ENCODE measurements at places on chromosomes 16 and 17.
A peak's percentile ranks its signal among the peaks of the same experiment; 100 is the strongest.

DNA sequence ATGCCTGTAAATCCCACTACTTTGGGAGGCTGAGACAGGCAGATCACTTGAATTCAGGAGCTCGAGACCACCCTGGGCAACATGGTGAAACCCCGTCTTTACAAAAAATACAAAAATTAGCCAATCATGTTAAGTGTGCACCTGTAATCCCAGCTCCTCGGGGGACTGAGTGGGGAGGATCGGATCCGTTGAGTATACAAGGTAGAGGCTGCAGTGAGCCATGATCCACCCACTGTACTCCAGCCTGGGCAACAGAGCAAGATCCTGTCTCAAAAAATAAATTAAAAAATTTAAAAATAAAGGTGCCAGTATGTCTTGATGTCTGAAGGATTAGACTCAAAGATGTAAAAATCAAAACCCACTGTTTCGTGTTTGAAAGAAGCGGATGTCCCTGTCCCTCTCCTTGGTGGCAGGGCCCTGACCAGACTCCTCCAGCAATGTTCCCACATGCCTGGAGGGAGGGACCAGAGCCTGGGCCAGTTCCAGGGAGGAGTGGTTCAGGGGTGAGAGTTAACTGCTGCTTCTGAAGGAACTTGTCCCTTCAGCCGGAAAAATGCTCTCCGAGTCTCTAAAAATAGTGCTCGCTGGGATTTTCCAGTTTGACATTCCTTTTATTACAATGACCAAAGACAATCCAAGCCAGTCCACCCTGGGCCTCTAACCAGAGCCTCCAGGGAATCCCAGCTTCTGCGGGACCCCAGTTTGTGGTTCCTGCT, 9.4 kb upstream of the CMTM4 start:
- DNase-seq, result no peak

DNA sequence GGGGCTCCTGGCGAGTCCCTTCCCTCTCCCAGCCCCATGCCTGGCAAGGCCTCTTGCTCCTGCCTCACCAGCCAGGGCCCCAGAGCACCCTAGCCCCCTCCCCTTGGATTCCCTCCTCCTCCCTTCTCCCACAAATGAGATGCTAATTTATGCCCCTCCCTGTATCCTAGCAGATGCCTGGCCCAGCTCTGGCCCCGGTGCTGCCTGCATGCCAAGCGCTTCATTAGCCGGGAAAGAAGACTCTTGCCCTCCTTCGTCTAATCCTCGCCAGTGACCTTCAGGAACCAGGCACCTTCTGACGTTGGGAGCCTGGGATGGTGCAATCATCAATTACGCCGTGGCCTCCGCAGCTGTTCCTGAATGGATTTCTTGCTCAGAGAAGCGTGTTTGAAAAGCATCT, 127.8 kb downstream of the SDK2 start:
- DNase-seq, result no peak

DNA sequence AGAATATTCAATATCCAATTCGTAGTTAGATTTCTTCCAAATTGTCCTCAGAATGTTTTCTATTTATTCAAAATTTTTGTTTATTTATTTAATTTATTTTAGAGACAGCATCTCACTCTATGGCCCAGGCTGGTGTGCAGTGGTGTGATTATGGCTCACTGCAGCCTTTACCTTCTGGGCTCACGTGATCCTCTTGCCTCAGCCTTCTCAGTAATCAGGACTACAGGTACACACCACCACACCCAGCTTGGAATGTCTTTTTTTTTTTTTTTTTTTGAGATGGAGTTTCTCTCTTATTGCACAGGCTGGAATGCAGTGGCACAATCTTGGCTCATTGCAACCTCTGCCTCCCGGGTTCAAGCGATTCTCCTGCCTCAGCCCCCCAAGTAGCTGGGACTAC, 3.5 kb upstream of the DRG2 start:
- no peak for DNase-seq

- DNase-seq, result peak; percentile 52
Observed at GRCh38 chr16:56371660-56371937, 53.7 kb downstream of the AMFR start.

- peak; percentile 57 for DNase-seq
Observed at GRCh38 chr17:41049110-41049509, 2.0 kb upstream of the KRTAP2-1 start.

DNA sequence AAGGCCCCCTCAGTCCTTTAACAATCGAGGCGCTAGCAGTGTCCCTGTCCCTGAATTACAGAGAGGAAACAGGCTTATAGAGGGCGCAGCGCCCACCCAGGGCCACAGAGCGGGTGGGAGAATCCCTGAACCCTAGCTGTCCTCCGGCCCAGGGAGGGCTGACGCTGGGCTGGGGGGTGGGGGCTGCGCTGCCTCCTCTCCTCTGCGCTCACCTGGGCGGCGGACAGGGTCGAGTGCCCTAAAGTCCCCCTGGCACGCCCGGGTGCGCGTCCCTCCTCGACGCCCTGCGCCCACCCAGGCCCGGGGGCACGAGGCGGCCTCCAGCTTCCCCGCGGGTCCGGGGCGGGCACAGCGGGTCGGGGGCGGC, 200.4 kb upstream of the N4BP1 start:
- DNase-seq, result no peak

GRCh38 chr17:37047631-37048104, 98.9 kb downstream of the AATF start:
- DNase-seq, result peak; percentile 63

GRCh38 chr16:9170470-9170869, 79.0 kb downstream of the HAPSTR1 start:
- no peak for DNase-seq

DNA sequence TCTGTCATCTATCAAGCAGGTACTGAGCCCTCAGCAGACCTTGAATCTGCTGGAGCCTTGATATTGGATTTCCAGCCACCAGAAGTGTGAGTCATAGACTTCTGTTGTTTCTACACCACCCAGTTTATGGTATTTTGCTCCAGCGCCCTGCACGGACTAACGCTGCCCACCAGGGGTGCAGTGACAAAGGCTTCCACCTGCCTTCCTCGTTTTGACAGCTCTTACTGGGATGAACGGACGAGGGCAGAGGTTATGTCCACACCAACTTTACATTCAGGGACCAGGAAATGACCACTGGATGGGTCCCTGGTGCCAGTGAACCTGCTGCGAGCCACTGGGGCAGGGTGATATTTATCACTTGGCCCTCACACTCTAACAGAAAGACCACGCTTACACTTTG, 66.6 kb upstream of the CBX4 start:
- no peak for DNase-seq

GRCh38 chr16:73036074-73036826, 11.7 kb downstream of the ZFHX3 start:
- no peak for DNase-seq

GRCh38 chr16:12120982-12121652, 144.6 kb downstream of the SNX29 start:
- no peak for DNase-seq

GRCh38 chr16:5633845-5634440, 536.3 kb upstream of the EEF2KMT start:
- DNase-seq, result peak; percentile 65

- no peak for DNase-seq
Observed at GRCh38 chr17:14068542-14069250, 608 bp upstream of the COX10 start.

GRCh38 chr17:43813386-43813785, 19.6 kb downstream of the MPP3 start:
- DNase-seq, result no peak

DNA sequence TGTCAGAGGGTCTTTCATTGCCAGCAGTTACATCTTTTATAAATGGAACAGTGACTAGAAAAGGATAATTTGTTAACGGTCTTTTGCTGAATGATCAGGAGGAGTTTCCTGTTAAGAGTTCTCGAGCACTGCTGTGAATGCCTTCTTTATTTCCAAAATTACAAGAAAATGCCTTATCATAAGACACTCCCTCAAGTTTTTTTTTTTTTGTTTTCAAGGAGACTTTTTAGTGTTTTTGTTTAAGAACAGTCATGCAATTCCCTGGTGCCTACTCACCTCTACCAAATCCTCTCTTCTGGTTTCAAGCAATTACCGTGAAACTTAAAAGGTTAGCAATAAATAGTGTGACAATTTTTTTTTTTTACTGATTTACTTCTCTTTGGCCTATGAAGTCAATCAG, 19.0 kb upstream of the VWA3A start:
- DNase-seq, result no peak

DNA sequence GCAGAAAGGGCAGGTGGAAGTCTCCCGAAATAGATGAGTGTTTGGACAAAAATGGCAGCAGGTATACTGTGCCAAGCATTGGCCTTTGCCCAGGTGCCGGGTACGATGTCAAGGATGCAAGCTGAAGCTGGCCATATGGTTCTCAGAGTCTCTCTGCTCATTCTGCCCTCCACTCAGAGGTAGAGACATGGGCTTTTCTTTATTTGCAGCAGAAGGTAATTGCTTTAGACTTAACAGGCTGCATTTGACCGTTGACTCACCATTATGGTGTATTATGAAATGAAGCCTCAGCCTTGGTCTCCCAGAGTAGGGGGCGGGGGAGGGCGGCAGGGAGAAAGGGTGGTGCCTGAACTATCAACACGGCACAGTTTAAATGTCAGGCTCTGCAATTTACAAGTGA, 969.1 kb upstream of the EEF2KMT start:
- no peak for DNase-seq

DNA sequence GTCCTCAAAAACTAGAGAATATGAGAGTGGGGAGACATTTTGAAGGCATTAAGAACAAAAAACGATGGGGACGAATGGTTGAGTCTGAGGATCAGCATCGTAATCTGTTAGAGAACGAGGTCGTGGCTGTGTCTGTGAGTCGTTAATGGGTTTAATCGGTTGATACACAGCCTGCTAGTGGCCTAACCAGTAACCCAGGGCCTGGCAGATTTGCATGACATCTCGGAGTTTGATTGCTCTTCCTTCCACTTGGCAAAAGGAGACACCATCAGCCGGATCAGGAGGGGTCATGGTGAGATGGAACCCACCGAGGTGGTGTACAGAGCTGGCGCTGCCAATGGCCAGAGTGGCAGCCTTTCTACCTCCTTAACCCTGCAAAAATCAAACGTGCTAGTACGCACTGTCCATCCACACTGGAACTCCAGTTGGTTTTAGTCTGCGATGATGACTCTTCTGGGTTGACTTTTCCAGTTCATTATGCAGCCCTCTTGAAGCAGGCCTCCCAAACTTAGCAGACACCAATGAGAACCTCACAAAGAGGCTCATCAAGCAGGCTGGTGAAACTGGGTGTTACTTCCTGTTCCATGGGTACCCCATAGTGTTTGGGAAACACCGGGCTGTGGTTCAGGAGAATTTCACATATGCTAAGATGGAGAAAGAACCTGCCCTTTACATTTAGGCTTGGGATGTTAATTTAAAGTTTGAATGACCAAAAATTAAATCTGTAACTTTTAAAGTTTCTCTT, 4.1 kb downstream of the HS3ST3B1 start:
- no peak for DNase-seq

DNA sequence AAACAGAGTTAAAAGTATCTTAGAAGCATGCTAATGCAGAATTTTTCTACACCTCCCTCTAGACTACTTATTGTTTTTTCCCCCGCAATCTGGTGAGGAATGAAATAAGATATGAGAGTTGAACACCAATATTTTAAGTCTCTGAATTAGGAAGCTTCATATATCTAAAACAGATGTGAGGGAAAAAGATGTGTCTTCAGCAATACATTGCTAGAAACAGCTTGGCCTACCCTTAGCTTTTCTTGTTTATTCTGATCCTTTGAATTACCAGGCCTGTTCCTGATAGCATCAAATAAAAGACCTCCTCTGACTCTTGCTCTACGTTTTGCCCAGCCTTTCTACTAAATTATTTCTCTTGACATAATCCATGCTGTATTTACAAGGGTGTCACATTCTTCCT, 221.8 kb downstream of the CDH11 start:
- DNase-seq, result no peak

GRCh38 chr16:53829186-53829747, 125.3 kb downstream of the FTO start:
- no peak for DNase-seq

GRCh38 chr17:2777242-2777867, 18.9 kb upstream of the RAP1GAP2 start:
- DNase-seq, result no peak

DNA sequence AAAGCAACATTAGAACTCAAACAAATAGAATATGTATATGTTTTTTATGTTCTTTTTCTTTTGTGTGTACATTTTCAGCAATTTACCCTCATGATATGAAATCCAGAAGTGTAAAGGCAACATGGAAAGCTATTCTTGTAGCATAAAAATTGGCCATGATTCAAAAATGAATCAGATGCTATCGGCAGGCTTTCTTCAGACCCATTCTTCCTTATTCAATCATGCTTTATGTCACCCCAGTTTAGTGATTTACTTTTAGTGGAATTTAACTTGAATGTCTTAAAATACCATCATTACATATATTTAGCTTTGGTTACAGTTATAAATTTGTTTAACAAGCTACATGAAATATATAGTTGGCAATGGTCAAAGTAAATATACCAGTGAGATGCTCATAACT, 21.4 kb upstream of the SMIM36 start:
- DNase-seq, result no peak

- no peak for DNase-seq
Observed at GRCh38 chr17:75398279-75398678, 7.2 kb downstream of the GRB2 start.

- no peak for DNase-seq
Observed at GRCh38 chr16:2507665-2508064, 6.1 kb upstream of the ATP6V0C start.

DNA sequence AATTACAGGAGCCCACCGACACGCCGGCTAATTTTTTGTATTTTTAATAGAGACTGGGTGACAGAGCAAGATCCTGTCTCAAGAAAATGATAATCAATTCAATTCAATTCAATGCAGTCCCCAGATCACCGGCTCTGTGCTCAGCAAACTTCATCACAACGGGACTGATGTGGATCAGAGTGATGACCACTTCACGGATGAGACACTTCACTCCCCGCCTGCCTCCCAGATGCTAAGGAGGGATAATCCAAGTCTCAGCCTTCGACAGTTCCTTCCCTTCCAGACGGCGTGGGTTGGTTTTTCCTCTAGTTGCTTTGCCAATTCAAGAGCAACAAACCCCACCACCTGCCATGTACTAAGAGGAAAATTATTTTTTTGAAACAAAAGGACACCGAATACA, 93.8 kb downstream of the ZDHHC7 start:
- DNase-seq, result no peak

GRCh38 chr17:28173031-28173561, 130.6 kb downstream of the NLK start:
- DNase-seq, result no peak

GRCh38 chr17:37720989-37721388, 23.9 kb downstream of the HNF1B start:
- DNase-seq, result no peak

GRCh38 chr17:260031-260791, 78.8 kb upstream of the DOC2B start:
- no peak for DNase-seq

- DNase-seq, result no peak
Observed at GRCh38 chr16:24534620-24535019, 4.7 kb upstream of the RBBP6 start.

GRCh38 chr17:62664336-62665120, 37.1 kb downstream of the MRC2 start:
- DNase-seq, result no peak

GRCh38 chr17:79877041-79877440, 37.8 kb upstream of the CBX4 start:
- DNase-seq, result no peak

Data from T47D (cell line).